ENCODE measurements at places on chromosomes 13 and 19.
A peak's percentile ranks its signal among the peaks of the same experiment; 100 is the strongest.

GRCh38 chr13:98405107-98405571, 171.8 kb downstream of the STK24 start:
- DNase-seq = peak; percentile 71

DNA sequence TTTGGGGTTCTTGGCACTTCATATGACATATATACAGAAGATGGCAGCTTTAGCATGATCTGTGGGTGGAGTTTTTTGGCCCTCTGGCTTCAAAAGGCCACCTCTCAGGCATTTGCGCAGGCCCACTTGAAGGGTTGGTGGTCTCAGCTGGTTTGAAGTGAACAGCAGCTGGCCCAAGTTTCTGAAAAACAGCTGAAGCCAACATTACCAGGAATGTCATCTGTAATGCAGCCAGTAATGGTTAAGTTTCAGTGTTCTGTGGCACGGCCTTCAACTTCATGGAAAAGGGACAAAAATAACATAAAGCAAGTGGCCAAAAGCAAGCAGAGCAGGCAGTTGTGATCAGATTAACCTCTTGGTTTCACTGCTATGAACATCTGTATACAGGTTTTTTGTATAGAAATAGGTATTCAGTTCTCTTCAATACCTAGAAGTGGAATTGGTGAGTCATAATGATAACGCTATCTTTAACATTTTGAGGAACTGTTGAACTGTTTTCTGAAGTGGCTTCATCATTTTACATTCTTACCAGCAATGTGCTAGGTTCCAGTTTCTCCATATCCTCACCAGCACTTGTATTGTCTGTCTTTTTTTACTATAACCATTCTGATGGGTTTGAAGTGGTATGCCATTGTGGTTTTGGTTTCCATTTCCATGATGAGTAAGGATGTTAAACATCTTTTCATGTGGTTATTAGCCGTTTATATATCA, 245.4 kb downstream of the SHISA2 start:
- no peak for DNase-seq

GRCh38 chr13:48829536-48829935, 146.2 kb upstream of the FNDC3A start:
- DNase-seq = peak; percentile 36

DNA sequence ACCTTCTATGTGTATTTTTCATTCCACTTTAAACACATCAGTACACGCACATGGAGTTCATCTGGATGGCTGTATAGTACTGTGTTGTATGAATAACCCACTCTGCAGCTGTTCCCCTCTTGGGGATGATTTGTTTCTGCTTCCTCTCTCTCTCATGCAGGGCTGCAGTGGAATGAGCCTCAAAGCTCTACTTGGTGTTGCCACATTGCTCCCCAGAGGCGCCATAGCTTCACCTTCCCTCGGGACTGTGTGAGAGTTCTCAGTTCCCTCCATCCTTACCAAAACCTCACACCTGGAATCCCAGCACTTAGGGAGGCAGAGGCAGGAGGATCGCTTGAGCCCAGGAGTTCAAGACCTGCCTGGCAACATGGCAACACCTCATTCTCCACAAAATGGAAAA, 28.4 kb upstream of the GPR183 start:
- DNase-seq = no peak

DNA sequence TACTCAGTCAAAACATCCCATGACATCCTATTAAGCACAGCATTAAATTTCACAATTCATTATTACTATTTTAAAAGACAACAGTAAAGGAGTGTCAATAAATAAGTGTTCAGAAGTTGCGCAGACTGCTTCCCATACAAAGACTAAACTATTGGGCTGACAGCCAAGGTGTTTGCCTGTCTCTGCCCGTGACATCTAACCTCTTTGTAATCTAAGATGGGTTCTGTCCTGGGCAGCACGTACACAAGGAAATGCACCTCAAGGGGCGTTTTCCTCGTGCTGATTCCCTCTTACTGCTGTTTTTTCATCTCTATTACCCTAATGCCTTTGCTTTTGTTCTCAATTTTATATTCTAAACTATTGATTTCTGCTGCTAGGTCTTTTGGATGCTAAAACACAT, 216.3 kb downstream of the NHLRC3 start:
- no peak for DNase-seq

- DNase-seq = peak; percentile 75
These were observed 624 bp downstream of the CTXN1 start for GRCh38 chr19:7925171-7925851.

- no peak for DNase-seq
These were observed 123.9 kb downstream of the SLITRK6 start for GRCh38 chr13:85675151-85675907.

DNA sequence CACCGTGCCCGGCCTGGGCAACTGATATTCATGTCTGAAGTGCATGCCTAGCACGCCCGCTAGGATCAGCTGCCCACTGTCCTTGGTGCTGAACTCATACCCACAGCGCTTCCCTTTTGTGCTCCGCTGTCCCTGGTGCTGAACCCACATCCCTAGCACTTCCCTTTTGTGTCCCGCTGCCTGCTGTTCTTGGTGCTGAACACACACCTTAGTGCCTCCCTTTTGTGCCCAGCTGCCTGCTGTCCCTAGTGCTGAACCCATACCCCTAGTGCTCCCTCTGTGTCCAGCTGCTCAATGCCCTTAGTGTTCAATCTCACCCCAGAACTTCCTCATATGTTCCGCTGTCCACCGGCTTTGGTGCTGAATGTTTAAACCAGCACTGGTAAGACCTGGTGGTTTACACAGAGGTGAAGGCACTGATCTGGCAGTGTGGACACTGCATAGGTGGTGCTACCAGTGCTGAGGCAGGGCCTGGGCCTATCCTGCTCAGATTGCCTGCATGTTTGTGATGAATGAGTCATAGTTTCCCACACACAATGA, 26.3 kb upstream of the SIGLEC11 start:
- DNase-seq = no peak

DNA sequence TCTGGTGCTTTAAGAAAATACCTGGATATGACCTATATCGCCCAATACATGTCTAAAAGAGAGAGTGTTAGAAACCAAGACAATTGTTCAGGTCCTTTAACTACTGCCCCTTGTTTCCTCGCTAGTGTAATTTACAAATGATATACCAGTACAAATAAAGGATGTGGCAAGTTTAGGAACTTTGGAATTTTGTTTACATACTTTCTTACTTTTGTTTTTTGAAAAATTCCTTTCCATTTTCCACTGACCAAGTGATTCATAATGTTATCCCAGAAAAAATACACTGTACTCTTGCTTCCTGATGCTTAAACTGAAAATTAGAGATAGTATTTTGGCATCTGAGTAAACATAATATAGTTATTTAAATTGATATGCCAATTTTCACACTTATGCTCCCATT, 96.8 kb upstream of the CSNK1A1L start:
- DNase-seq = no peak
